ENCODE measurements at places on chromosomes 6 and 20.

- DNase-seq, result no peak
Observed at GRCh38 chr6:147088861-147089260, 115.4 kb upstream of the STXBP5 start.

GRCh38 chr20:44324343-44324742 is 12.5 kb upstream of the R3HDML start:
- DNase-seq, result no peak

- no peak for DNase-seq
Observed at GRCh38 chr20:55200317-55200716, 724.9 kb downstream of the DOK5 start.

DNA sequence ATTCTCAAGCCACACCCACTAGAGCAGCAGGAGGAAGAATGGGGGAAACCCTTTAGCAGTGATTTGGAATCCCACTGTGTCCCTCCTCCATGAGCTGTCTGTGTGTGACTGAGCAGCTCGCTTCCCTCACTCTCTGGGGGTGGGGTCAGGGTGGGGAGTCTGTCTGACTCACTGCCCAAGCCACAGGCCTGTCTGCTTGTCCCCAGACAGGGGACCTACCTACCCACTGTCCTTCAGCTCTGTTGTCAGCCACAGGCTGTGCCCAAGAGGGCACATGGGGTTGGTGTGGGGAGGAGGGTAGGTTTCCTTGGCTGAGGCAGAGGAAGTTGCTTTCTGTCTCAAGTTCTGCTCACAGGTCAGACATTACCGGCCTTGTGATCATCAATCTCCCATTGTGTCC is 127.0 kb downstream of the MAFB start:
- peak; percentile 35 for DNase-seq

DNA sequence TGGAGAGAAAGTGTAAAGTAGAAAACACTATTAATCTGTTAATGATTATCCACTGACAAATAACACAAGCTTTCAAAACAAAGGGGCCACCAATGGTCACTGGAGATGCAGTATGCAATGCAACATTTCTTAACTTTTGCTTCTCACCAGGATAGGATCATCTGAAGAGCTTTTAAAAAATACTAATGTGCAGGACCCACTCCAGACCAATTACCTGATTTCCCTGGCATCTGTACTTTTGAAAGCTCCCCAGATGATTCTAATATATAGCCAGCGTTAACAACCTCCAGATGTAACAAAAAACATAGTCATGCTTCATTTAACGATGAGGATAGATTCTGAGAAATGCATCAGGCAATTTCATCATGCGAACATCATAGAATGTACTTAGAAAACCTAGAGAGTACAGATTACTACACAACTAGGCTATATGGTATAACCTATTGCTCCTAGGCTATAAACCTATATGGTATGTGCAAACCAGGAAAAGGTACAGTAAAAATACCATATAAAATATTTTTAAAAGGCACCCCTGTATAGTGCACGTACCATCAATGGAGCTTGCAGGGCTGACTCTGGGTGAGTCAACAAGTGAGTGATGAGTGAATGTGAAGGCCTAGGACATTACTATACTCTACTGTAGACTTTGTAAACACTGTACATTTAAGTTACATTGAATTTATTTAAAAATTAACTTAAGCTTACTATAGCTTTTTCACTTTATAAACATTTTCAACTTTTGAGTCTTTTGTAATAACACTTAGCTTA is 69.2 kb downstream of the ATG5 start:
- DNase-seq, result no peak

DNA sequence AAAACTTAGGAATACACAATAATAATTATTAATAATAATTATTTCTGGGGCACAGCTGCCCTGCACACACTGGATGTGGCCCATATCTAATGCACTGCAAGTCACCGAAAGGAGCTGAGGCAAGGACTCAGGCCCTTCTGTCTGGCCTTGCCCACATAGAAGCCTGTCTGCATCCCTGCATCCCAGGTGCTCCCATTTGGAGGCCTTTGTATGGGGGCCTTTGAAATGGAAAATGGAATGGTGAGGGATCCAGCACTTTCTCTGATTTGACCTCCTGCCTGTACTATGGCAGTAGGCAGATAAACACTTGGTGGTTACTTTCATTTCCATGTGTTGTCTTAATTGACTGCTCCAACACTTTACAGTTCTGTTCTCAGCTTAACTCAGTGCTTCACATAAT is 75.7 kb upstream of the PTCHD4 start:
- no peak for DNase-seq

GRCh38 chr20:35901678-35902544 is 52.4 kb downstream of the SCAND1 start:
- DNase-seq, result no peak

- DNase-seq, result no peak
Observed at GRCh38 chr20:49868538-49868937, 46.8 kb downstream of the SPATA2 start.

All from bone marrow (tissue), 2 donors.